Aorta (tissue), 5 donors: ENCODE measurements at places on chromosomes 1 and 21. TPM values are rescaled to one million over a fixed set of nuclear protein-coding genes. Genes with fewer than 3 reads are reported as not detected.

GRCh38 chr1:221632072-221632471 lies 109.8 kb downstream of the DUSP10 start:
- no peak for DNase-seq

The CLK2 gene
- 63.0 TPM for total RNA-seq

- no peak for DNase-seq
Measured at GRCh38 chr21:14435423-14435822, 52.5 kb upstream of the HSPA13 start.

DNA sequence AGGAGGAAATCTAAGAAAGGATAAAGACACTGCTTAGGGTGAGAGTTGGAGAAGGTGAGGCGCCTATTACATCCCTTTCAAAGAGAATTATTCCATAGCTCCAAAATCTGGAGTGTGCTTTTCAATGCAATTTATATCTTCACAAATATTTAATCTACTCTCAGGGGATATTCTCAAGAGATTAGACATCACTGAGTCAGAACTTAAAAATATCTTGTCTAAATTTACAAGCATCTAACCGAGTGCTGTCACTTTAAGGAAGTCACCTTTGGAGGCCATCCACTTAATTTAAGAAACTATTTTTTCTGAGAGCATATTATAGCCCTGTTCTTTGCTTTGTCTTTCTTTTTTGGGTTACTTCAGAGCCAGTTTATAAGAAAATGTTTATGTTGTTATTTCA lies 134.6 kb downstream of the TNFSF18 start:
- DNase-seq = no peak

The USP1 gene
- 21.3 TPM for total RNA-seq

- no peak for DNase-seq
Measured at GRCh38 chr1:53110370-53111072, 31.9 kb downstream of the SLC1A7 start.

The FMO5 gene
- total RNA-seq = 5.8 TPM

DNA sequence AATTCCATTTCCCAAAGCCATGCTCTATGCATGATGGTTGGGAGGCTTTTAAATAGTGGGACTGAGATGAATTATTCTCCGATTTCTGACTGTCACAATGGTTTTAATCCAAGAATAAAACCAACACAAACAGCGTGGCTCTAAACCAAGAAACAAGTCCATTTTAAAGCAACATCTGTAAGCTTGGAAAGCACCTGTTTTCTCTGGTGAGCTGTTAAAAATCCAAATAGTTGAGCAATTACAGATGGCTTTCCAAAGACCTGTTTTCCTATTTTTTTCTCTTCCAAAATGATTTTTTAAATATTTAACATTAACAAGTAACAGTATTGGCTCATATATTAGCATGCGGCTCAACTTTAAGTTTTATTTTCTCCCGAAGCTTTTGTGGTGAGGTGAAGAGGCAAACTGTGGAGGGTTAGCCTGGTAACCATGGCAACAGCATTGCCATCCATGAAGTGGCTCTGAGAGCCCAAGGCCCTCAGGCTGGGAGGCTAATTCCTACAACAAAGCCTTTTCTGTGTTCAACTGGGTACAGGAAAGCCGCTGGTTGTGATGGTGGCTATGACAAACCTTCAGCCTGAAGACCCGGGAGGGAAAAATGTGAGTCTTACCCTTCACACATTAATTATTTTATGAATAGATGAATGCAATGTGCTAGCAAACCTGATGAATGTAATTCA lies 56.7 kb upstream of the B3GALT5 start:
- no peak for DNase-seq

The CFAP141 gene
- not detected for total RNA-seq

- no peak for DNase-seq
Measured at GRCh38 chr1:48969971-48970370, 193.3 kb upstream of the BEND5 start.

DNA sequence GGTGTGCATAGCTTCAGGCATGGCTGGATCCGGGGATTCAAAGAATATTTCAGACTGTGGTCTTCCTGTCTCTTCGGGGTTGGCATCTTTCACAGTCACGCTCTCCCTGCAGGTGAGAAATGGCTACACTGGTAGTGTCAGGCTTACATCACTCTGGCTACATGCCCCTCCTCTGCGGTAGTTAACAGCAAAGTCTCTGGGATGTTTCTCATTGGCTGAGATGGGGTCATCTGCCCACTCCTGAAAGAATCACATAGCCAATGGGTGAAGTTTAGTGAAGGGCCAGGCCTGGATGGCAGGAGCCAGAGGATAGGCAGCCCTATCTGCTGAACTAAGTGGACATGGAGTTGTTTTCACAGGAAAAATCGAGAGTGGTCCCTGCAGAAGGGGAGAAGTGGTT lies 356.5 kb downstream of the MATN1 start:
- no peak for DNase-seq

- no peak for DNase-seq
Measured at GRCh38 chr1:160567341-160567740, 12.0 kb downstream of the CD84 start.
